ENCODE measurements at places on chromosomes 5 and 9. TPM values are rescaled to one million over a fixed set of nuclear protein-coding genes. Genes with fewer than 3 reads are reported as not detected.

The SPATA6L gene
- 5.5 TPM for total RNA-seq

GRCh38 chr5:140548300-140548688 is 832 bp downstream of the EIF4EBP3 start:
- no peak for DNase-seq

DNA sequence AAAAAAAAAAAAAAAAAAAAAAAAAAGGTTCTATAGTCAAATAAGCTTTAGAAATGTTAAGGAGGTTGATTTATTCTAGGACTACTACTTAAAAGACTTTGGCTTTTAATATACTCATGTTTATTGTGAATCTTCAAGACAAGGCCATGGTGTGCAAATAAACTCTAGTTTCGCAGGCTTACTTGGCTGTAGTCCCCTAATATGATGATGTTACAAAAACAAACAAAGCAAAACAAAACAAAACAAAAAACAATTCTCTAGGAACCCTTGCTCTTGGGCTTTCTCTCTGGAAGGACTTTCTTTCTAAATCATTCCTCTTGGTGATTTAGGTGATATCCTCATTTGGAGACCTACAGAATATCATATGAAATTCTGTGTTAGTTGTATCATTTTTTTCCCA is 172.0 kb downstream of the GDNF start:
- no peak for DNase-seq

DNA sequence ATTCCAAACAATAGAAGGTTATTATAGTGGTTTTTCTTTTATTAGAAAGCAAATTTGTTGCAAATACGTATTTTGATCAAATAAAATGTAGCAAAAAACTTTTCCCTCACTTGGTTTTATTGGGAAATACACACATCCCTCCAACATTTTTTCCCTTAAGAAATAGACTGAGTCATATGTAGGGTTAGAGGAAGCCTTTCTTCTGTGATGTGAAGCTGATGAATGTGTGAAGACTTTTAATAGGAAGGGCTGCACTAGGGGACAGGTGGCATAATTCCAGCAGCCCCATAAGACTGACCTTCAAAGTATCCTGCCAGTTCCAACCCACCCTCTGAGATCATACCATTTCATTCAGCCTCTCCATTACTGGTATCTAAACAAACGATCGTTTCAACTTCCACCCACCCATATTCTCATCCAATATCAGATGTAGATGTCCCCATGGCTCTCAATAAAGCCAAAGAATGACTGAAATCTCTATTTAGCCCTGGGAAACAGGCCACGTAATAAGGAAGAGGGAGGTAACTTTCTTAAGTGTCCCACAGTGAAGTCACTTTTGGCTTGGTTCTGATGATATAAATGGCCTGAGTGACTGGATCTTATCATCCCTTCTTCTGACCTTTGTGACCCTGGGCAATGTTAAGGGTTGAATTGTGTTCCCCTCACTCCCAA is 64.7 kb upstream of the LPAR1 start:
- DNase-seq, result no peak

DNA sequence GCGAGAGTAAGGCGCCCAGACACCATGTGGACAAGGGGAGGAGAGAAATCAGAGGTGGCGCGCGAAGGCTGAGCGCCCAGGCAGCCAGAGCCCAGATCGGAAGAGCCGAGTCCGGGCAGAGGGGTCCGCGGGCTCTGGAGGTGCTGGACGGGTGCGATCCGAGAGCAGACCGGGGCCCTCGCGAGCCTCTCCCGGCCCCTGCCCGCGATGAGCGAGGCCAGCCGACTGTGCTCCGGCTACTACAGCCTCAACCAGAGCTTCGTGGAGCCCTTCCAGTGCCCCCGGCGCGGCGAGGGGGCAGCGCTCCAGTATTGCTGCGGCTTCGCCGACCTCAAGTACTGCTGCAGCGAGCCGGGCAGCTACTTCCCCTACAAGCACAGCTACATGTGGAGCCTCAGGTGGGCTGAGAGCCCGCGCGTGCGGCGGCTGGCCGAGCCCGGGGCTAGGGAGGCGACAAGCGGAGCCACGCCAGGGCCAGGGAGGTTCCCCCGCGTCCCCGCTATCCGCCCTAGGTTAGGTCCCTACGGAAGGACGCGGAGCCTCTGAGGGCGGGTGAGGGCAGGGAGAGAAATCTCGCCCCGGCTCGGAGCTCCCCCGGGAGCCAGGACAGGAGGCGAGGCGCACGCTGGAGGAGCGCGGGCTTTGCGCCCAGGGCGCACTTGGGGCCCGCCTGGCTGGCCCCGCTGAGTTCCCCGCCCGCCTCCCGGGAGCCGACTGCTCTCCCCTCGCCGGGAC is at the start of gene SHISAL2B:
Gene SHISAL2B, plus strand, starts transcription at position 87 of the 735 bp plus-strand sequence. Its CDS starts 121 bp downstream, at position 208.
- peak; percentile 20 for DNase-seq

DNA sequence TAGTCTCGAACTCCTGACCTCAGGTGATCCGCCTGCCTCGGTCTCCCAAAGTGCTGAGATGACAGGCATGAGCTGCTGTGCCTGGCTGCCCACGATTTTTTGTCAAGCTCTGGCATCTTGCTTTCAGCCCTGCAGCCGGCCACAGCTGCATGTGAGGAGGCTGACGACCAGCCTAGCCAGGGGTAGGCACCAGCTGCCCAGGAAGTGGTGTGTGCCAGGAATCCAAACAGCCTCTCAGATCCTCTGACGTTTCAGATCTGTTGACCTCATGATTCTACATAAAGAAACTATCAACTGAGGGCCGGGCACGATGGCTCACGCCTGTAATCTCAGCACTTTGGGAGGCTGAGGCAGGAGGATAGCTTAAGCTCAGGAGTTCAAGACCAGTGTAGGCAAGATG is 19.0 kb downstream of the DYNC2I2 start:
- no peak for DNase-seq

DNA sequence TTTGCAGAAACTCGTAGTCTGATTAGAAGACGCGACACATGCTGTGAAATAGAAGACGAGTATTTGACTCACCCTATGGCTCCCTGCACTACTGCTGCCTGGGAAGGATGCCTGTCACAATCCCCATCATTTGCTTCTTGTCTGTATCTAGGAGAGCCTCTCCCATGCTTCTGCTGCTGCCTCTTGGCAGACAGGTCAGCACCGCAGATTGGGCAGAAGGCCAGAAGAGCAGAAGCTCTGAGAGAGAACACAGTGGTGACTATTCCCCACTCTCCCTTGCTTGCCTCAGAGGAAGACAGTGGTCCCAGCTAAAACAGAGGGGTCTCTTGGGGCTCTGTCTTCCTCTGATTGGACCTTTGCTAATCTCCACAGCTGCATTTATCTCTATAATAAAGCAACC is 84.0 kb upstream of the SMIM32 start:
- DNase-seq, result no peak

- no peak for DNase-seq
Measured at GRCh38 chr9:123238365-123238764, 30.0 kb downstream of the STRBP start.

DNA sequence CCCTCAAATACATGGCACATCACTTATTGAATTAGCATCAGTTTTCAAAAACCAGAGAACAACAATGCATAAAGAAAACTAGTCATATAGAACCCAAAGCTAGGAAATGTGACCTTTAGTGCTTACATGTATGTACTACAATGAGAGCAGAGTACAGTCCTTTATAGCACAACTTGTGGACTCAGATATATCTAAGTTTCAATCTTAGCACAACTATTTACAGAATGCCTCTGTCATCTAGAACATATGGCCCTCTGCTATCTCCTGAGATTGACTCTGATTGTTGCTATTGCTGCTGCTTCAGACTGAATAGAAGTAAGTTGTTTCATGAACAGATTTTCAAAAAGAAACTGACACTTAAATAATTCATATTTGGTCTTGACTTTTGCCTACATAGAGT is 1536.2 kb downstream of the EFNA5 start:
- DNase-seq, result no peak

DNA sequence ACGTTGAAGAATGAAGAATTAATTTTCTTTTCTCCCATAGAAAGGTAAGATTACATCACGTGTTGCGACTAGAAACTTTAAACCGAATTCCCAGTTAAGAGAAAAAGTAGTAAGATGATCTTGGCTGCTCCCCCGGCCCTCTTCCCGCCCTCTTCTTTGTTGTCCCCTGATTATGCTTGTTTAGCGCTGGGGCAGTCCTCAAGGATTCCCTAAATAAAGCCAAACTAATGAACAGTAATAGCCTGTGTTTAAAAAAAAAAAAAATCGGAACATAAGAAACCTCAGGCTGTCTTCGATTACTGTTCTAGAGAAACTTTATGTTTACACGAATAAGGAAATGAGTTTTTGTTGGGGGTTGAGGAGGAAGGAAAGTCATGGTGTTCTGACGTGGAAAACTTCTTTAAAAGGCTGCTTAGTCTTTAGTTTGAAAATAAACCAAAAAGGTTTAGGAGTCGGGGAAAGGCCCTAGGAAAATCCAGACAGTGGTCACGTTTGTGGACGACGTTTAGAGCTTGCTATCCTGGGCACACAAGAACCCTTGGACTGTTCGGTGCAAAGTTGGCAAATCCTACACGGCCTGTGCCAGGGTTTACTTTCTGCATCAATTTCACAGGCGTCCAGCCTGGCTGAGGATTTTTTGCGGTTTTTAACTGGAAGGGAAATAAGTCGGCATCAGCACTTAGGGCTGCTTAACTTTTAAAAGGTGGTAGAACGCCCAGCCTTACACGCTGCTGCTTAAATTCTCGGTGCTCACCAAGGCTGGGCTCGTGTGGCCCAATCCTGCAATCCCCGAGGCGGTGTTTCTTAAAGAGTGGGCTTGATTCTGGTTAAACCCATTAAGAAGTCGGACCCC is 1.1 kb upstream of the MAT2B start:
- DNase-seq, result no peak

DNA sequence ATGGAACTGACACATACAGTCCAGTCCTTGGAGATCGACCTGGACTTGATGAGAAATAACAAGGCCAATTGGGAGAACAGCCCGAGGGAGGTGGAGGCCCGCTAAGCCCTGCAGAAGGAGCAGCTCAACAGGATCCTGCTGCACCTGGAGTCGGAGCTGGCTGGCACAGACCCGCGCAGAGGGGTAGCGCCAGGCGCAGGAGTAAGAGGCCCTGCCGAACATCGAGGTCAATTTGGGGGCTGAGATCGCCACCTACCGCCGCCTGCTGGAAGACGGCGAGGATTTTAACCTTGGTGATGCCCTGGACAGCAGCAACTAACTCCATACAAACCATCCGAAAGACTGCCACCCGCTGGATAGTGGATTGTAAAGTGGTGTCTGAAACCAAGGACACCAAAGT is 1610.1 kb upstream of the ACO1 start:
- no peak for DNase-seq

DNA sequence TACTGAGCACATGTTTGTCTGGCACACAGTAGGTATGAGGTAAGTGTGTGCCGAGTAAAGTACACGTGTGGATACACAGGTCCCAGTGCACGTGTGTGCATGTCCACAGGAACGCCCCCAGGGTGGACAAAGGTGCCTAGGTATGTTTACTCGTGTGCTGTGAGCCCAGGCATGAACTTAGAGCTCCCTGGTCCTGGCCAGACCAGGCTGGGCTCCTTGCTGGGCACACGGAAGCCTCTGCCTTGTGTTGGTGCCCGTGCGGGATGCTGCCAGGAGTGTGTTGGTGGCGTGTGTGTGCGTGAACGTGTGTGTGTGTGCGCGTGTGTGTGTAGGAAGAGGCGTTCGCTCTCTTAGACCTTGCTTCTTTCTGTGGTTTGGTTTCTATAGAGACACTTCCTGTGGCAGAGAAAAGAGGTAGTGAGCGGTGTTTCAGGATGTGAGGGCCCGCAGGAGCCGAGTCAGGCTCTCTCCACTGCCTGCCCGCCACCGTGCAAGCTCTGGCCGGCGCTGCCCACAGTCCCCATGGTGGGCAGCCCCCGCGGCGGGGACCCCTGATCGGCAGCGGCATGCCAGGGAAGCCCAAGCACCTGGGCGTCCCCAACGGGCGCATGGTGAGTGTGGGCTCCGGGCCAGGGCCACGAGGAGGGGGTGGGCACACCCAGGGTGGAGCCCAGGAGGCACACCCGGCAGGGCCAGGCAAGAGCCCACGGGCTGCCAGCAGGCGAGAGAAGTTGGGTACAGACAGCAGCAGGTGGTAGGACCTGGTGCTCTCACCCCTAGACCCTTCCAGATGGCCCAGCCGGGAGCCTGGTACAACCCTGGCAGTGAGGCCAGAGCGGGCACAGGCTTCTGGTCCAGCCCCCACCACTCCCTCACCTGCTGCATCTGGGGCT is at the start of gene RGS14:
Gene RGS14, plus strand, starts transcription at position 466 of the 893 bp plus-strand sequence. Its CDS starts 101 bp downstream, at position 567.
- no peak for DNase-seq

- DNase-seq, result no peak
Measured at GRCh38 chr9:110620726-110621125, 41.2 kb upstream of the SVEP1 start.

- no peak for DNase-seq
Measured at GRCh38 chr5:150489360-150490295, 18.3 kb upstream of the NDST1 start.

DNA sequence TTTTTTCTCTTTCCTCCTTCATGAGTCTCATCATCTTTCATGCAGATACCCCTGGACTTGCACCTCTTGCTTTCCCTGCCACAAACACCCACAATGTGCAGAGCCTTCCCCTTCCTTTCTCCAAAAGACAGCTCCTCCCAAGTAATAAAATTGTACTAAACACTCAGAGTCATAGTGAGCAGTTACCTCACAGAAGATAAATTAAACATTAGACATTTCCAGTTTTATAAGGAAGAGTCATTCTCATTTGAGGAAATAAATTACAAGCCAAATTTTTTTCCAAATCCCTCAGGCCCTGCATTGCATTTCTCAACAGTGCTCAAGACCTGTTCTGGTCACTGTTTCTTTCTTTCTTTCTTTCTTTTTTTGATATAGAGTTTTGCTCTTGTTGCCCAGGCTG is 131.5 kb downstream of the ATPSCKMT start:
- DNase-seq, result no peak

DNA sequence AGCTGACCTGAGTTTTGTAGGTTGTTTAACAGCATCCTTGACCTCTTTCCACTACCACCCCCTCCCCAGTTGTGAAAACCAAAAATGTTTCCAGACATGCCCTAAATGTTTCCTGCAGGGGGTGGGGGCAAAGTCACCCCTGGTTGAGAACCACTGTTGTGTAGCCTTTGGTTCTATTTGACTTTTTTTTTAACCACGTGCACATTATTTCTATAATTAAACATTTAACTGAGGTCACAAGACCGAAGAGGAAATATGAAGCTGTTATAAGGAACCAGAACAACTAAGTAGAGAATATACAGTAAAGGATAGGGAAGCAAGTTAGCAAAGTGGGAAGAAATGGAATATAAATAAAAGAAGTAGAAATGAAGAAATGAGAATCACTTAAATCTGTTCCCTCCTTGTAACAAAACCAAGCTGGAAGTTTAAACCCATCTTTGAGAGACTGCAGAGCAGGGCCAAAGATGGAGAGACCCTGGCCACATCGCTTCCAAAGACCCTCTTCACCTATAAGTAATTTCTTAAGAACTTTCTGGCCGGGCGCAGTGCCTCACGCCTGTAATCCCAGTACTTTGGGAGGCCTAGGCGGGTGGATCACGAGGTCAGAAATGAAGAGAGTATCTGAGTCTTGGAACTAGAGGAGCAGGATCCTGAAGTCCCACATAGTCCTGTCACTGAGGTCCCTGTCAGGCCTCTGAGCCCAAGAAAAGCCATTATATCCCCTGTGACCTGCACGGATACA is 14.4 kb downstream of the SIT1 start:
- no peak for DNase-seq

Measured in mesothelial cell of epicardium (in vitro differentiated cells).